ENCODE measurements at places on chromosomes 5 and 9.

- DNase-seq: no peak
Observed at GRCh38 chr5:112669328-112669963, 68.2 kb upstream of the APC start.

DNA sequence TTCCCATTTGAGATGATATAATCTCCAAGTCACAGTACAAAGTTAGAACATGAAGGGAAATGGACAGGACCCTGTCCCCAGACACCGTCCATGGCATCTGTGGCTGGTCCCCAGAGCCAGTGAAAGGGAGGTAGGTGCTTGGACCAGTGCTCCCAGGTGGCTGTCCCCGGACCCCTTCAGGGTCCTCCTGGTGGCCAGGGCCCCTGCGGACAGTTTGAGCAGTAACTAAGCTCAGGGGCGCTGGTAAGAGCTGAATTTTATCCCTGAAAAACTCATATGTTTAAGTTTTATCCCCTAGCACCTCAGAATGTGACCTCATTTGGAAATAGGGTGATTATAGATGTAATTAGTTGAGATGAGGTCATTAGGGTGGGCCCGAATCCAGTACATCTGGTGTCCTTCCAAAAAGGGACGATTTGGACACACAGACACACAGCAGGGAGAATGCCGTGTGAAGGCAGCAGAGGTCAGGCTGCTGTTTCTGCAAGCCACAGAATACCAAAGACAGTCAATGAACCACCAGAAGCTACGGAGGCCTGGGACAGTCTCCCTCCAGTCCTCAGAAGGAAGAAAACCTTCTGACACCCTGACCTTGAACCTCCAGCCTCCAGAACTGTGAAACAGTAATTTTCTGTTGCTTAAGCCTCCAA, 185.0 kb downstream of the ATPSCKMT start:
- no peak for DNase-seq

DNA sequence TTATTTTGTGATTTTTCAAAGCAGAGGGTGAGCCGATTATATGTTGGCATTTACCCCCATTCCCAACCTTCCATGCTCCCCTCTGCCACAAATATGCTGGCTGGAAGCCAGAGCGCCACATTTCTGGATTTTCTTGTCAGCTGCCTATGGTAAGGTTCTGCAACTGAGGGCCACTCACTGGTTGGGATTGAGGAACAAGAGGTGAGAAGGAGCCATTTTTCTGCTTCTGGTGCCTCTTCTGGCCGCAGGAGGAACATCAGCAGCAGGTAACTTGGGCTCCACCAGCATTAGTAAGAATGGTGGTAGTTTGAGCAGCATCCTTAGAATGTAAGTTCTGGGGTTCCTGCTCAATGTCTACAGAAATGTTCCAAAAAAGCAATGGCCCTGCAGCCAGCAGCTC, 159.5 kb upstream of the MAST4 start:
- no peak for DNase-seq

GRCh38 chr9:33196736-33197135, 29.6 kb upstream of the B4GALT1 start:
- no peak for DNase-seq

DNA sequence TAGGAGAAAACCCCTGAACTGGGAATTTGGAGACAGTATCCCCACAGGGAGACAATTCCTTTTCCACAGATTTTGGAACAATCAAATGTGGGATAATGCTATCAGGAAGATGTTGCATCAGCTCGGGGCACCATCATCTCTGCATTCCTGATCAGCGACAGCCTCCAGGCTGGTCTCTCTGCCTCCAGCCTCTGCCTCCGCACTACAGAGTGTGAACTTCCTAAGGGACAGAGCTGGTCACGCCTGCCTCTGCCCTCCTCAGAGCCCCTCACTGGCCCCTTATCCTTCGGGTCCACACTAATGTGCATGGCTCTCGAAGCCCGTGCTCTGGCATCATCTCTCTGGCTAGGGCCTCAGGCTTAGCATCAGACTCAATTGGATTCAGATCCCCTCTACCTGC, 8.6 kb downstream of the FOXI1 start:
- no peak for DNase-seq

DNA sequence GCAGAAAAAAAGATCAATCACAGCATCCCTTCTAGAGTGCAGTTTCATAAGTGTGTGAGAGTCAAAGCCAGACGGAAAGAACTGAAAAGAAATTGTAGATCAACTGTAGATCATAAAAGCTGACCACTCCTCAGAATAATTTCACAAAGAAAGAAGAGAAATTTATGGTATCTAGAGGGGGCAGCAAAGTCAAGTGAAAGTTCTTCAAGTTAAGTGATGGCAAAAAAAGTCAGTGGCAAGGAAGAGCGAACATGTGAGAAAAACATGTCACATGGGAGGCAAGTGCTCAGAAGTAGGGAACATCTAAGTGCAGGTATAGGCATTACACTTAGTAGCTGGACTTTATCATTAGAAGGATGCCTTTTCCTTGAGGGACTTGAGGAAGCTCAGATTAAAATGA, 245.1 kb upstream of the ISL1 start:
- no peak for DNase-seq

DNA sequence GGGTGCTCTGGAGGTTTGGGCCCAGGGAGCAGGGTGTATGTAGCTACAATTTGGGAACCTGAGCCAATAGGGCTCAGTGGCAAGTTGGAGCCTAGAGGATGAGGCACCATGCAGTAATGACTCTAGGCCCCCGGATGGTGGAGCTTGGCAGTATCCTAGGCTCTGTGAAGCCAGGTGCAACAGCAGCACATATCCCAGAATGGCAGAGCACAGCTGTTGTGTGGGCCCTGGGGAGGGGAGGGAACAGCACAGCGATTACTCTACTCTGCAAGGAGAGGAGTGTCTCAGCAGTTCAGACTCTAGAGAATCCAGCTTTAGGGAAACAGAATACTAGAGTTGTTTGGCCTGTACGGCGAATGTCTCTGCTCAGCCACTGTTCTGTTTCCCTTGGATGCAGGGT, 56.1 kb downstream of the LRRTM2 start:
- no peak for DNase-seq

DNA sequence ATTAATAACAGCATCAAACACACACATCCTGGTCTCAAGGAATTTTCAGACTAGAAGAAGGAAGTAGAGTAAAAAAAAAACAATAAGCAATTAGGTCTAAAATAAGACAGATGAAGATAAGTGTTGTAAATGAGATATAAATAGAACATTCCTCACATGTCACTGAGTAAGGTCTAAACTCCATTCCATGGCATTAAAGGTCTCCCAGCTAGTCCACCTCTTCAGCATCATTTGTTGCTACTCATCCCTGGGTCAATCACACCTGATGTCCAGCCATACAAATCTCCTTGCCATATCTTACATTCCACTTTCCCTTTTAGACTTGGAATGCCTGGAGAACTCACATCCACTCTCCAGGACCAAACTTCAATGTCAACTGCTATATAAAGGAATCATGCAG, 214.1 kb upstream of the KLF4 start:
- DNase-seq: no peak

GRCh38 chr5:149388498-149389190, 9.6 kb upstream of the IL17B start:
- no peak for DNase-seq
